Daoy (cell line): ENCODE measurements at places on chromosomes 7 and 10. TPM values are rescaled to one million over a fixed set of nuclear protein-coding genes. Genes with fewer than 3 reads are reported as not detected.

- no peak for DNase-seq
These were observed 427.1 kb downstream of the TNS3 start for GRCh38 chr7:47154791-47155190.

DNA sequence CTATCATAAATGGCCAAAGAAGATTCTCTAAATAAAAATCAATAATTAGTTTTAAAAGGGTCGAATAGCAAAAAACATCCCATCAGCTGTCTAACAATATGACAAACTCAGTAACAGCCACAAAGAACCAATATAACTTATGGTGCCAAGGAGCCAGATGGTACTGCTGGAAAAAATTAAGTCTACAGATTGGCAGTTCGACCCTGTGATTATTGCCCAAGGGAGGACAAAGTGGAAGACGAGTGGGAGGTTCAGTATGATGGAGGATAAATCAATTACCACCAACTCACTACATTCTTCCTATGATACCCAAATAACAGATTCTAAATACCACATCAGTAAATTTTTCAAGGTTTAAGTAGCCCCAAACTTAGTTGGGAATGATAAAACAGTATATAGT is 49.0 kb downstream of the SKAP2 start:
- DNase-seq = no peak

- no peak for DNase-seq
These were observed 18.7 kb downstream of the ECHDC3 start for GRCh38 chr10:11760861-11761260.

DNA sequence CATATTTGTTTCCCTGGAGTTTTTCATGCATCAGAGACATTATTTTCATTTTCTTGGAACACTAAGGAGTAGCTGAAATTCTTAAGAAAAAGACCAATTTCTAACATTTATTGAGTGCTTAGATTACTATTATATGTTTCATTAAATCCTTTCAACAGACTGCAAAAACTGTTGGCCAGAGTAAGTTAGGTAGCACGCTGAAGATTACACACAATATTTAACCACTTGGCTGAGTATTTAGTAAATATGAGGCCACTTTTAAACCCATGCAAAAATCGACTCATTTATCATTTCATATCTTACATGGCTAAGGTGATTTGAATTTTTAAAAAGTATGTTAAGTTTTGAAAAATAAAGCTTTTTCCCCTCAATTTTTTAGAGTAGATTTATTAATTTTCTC is 358.8 kb downstream of the THSD7A start:
- DNase-seq = no peak

DNA sequence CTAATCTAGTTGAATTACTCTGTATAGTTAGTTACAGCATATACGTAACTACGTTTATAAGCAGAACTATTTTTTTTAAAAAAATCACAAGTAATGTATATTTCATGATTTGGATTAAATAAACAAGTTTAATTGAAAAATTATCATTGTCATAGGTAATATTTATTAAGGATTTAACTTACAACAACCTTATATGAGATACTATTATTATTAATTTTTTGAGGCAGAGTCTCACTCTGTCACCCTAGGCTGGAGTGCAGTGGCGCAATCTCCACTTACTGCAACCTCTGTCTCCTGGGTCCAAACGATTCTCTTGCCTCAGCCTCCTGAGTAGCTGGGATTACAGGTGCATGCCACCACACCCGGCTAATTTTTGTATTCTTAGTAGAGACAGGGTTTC is 4.1 kb upstream of the CUL1 start:
- DNase-seq = no peak

DNA sequence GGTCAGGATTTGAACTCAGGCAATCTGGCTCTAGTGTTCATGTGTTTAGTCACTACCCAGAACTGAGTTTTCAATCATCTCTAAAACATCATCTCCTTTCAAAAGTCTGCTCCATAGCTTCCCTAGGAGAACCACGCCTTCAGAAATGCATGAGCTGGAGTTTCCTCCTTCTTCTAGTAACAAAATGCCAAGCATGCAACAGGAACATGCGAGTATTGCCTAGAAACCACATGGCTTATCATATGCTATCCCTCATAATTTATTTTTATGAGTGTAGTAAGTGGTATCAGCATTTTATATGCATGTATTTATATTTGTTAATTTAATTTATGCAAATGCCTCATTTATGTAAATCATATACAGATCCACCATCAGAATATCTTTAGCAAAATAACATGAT is 170.9 kb downstream of the RAB11FIP2 start:
- DNase-seq = no peak

GRCh38 chr10:4353059-4353655 is 472.9 kb upstream of the AKR1E2 start:
- DNase-seq = peak; percentile 4

- DNase-seq = peak; percentile 100
These were observed 4.6 kb upstream of the SERPINE1 start for GRCh38 chr7:101121991-101122932.

Gene ITPRIP
- total RNA-seq = 3.2 and 3.3 TPM in 2 replicates

Gene ZNF775
- total RNA-seq = 9.1 and 18.2 TPM in 2 replicates

Gene OR6B1
- not detected in 2 replicates for total RNA-seq

Gene ZNF425
- 1.3 and 1.4 TPM in 2 replicates for total RNA-seq

Gene CCDC172
- total RNA-seq = not detected in 2 replicates

Gene SLC16A9
- 11.7 and 13.7 TPM in 2 replicates for total RNA-seq

Gene PAPOLB
- total RNA-seq = not detected in 2 replicates

Gene MBL2
- total RNA-seq = not detected in 2 replicates

Gene EZH2
- 70.1 and 79.1 TPM in 2 replicates for total RNA-seq
